ENCODE measurements at places on chromosomes 7 and 10.

DNA sequence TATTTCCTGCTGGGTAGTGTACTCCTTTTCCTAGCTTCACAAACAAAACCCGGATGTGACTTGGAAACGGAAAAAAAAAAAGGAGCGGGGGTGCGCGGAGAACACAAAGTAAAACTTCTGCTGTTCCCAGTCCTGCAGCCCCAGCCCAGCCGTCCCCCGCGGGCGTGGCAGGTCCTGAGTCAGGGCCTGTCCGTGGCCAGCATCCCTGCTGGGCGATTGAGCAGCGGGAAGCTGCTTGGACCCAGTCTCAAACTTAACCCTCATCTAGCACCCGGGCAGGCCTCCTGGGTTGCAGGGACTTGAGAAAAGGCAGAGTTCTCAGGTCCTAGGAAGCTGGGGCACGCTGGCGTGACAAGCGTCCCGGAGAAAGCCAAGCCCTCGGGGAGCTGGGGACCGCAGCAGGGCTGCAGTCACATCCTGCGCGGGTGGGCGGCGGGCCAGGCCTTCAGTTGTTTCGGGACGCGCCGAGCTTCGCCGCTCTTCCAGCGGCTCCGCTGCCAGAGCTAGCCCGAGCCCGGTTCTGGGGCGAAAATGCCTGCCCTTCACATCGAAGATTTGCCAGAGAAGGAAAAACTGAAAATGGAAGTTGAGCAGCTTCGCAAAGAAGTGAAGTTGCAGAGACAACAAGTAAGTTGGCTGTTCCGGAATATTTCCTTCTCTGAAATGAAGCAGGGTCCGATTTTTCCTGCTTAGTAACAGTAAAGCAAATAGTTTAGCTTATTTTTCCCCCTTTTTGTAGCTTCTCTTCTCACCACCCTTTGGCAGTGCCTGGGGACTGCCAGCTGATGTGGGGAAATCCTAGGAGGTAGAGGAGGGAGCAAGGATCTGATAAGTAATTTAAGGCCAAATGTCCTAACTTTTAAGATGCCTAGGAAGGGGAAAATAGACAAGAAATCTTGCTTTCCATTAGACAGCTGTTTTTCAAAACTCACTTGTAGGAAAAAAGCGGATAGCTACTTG is at the start of gene GNG11:
Gene GNG11 (plus strand): TSS at position 129 of the 960 bp plus-strand sequence. CDS start 403 bp downstream, at position 532.
- no peak for DNase-seq

DNA sequence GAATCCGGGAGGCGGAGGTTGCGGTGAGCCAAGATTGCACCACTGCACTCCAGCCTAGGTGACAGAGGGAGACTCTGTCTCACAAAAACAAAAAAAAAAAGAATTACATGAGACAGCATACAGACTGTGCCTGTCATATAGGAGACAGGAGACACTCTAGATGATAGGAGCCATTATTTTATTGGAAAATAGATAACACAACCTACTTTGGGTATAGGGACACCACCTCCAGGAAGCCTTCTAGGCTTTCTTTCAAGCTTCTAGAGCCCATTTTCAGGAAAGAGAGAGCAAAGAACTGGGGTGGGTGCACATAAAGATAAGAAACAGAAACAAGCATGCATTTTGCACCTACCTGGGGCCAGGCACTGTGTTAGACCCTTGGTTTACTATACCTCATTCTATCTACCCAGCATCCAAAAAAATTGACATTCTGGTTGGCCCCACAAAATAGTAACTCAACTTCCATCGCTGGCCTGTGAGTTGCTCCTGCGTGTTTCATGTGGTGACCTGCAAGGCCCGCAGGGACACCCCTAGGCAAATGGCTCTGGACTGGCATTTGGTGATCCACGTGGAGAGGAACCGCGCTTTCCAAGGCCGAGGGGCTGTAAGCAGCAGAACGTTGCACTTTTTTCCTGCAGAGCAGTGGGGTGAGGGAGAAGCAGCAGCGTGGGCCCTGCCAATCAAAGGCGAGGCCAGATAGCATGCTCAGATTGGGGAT is 57.1 kb upstream of the CACUL1 start:
- DNase-seq, result no peak

DNA sequence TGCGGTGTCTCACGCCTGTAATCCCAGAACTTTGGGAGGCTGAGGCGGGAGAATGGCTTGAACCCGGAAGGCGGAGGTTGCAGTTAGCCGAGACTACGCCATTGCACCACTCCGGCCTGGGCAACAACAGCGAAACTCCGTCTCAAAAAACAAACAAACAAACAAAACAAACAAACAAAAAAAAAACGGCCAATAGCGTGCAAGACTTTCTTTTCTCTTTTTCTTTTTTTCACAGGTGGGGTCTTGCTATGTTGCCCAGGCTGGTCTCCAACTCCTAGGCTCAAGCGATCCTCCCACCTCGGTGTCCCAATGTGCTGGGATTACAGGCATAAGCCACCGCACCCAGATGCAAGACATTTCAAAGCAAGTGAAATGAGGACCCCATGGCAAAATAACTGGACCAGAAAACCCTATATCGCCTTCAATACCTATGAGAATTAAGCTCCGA is 1.6 kb downstream of the PSAP start:
- no peak for DNase-seq

GRCh38 chr10:90999512-91000172 is 78.8 kb upstream of the ANKRD1 start:
- no peak for DNase-seq

DNA sequence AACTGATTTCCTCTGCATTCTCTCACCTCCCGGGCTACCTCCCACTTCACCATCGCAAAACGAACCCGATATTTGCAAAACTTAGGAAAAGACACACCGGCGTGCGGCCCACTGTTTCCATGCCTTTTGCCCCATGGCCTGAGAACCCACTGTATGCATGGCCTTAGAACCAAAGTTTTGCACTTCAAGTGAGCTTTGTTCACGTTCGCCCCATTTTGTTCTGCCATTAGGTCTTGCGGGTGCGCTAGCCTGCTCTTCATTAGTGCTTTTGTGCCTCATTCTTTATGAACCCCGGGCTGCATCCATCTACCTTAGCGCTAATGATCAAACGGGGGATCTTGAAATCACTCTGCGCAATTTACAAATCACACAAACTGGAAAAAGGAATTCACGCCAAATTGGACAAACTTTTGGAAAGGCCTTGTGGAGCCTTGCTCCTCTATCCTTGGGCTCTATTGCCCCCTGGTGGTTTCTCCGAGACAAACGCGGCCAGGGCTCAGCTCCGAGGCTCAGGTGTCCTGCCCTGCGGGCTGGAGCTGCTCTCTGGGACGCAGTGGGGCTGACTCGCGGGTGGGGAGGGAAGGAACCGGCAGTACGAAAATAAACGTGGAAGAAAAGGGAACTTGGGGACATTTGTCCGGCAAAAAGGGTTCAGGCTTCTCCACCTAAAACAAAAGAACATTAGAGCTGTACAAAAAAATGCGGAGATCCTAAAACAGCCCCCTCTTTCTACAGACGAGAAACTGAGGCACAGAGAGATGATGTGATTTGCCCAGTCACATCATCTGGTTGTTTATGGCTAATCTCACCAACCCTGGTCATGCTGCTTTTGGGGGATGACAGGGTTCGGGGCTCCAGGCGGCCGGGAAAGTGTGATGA is 300.4 kb upstream of the NFE2L3 start:
- no peak for DNase-seq

- no peak for DNase-seq
Observed at GRCh38 chr7:149732611-149733010, 40.8 kb downstream of the ZNF467 start.

DNA sequence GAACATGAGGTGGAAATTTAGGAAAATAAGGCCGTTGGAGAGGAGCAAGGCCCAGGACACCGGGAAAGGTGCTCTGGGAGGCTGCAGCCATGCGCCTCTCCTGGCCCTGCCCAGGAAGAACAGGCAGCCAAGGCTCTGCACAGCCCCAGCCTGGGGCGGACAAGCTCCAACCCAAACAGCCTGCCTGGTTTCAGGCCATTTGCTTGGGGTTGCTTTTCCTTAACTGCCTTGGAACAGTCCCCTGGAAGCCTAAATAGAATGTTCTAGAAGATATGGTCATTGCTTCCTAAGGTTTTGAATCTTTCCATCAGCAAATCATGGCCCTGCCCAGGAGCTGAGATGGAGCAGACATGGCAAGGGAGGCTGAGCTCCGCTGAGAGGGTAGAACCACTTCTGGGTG is 11.0 kb downstream of the VSTM4 start:
- DNase-seq, result no peak

- no peak for DNase-seq
Observed at GRCh38 chr7:32648408-32649156, 153.3 kb downstream of the AVL9 start.

- DNase-seq, result no peak
Observed at GRCh38 chr7:157355784-157356511, 19.1 kb downstream of the DNAJB6 start.

DNA sequence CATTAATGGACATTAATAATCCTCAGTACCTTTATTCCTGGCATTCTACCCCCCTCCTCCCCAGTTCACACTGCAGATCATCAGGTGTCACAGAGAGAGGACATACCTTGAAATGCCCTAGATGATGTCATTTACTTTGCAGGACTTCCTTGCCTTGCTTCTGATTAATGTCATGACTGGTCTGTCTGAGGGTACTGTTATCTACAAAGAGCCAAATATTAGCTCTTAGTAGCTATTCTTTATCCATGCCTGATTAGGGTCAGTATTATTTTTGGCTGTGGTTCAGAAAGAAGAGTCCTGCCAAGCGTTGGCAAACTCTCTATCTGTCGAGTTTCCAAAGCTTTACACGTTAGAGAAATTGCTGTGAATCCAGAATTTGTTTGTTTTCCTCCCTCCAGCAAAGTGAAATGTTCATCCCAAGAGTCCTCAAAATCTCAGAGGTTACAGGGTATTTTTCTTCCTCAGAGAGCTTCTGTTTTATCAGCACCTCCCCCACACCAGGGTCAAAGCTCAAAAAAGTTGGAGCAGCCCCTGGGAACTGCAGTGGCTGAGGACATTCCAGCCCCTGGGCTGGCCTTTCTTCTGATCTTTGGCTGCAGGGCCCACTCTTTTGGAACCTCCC is 12.6 kb downstream of the SCD start:
- DNase-seq, result no peak

- DNase-seq, result no peak
Observed at GRCh38 chr10:93067443-93068365, 6.0 kb upstream of the CYP26A1 start.

DNA sequence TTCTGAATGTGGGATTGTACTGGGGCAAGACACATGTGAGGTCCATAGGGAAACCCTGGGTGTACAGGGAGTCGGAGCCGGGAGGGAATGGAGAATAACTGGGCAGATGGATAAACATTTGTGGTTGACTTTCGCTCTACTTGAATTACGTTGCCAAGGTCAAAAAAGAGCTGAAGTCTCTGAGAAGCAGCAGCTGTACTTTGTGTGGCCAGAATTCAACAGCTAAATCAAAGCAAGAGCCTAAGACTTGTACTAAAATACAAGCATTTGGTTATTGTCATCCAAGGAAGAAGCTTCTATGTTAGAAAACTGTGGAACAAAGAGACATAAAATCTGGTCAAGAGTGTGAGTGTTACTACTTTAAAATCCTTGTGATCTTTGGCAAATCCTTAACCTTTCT is 457.2 kb downstream of the ARL4A start:
- DNase-seq, result no peak

DNA sequence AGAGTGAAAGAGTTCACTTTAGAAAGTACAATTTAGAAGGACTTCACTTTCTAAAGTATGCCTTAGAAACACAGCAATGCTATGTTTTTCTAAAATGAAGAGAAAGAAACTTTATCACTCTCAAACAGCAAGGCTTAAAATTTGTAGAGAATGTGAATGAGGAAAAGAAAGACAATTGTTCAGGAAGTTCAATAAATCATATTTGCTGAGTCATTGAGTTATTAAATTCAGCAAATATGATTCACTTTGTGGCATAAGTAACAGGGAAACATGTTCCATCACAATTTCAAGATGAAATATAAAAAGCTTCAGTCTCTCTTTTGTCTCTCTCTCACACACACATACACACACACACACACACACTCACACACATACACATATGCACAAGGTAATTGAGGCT is 187.9 kb downstream of the PCDH15 start:
- no peak for DNase-seq

GRCh38 chr7:131948434-131949053 is 392.1 kb upstream of the PODXL start:
- DNase-seq, result no peak

- DNase-seq, result no peak
Observed at GRCh38 chr7:36487756-36488336, 98.2 kb downstream of the ANLN start.

- DNase-seq, result no peak
Observed at GRCh38 chr7:55242613-55243012, 122.5 kb upstream of the LANCL2 start.

DNA sequence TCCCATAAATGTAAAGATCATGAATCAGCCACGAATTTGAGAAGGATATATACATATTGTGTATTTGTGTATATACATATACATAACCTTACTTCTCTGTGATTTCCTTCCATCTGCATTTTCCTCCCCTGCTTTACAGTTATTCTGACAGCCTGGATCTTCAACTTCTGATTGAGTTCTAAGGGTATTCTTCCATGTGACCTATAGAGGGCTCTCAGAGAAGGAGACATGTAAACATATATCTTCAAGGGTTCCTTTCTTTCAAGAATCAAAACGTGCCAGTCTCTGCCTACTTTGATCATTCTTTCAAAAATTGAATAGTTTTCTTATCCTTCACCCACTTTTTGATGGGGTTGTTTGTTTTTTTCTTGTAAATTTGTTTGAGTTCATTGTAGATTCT is 453.7 kb upstream of the POT1 start:
- no peak for DNase-seq

- peak; percentile 11 for DNase-seq
Observed at GRCh38 chr7:21941611-21942141, 4.0 kb downstream of the CDCA7L start.

GRCh38 chr7:50661345-50662040 is 96.3 kb upstream of the DDC start:
- no peak for DNase-seq

DNA sequence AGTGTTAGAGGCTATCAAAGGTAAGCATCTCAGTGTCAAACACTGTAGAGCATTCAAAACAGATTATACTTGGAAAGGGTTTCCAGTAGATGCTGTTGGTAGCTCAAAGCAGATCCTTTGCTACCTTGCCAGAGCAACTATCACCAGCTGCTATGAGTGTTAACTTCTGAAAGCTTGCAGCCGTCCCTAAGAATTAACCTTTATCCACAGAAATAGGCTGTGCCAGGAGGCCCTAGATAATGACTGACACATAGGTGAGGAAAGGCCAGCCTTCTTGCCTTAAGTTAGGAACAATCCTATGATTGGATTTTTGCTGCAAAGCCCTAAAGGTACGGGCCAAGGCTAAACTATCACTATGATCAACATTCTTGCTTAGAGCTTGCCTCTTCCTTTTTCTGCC is 263.2 kb downstream of the DGKB start:
- DNase-seq, result no peak

- no peak for DNase-seq
Observed at GRCh38 chr7:55377162-55377817, 12.2 kb downstream of the LANCL2 start.

GRCh38 chr10:76621886-76622620 is 1015.6 kb downstream of the KCNMA1 start:
- no peak for DNase-seq

DNA sequence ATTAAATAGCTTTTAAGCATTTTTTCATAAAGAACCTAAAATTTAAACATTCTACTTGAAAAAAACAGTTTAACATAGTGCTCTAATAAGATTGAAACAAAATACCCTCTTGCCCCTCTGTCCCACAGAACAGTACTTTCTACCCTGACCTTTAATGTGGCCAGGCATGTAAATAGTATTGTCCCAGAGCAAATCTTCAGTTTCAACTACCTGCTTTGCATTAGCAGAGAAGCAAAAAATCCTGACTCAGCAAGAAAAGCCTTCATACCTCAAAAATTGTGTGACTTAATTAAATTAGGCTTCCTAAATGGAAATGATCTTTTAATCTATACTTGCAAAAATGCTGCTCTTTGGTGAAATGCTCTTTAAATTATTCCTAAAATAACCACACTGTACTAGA is 237.4 kb upstream of the AOAH start:
- DNase-seq, result no peak

All from GM04503 (cell line).